ENCODE measurements at places on chromosomes 1 and 21. TPM values are rescaled to one million over a fixed set of nuclear protein-coding genes. Genes with fewer than 3 reads are reported as not detected.

Gene IL22RA1
- 0.31 TPM for total RNA-seq

Gene SPRR2G
- not detected for total RNA-seq

Gene LRRC52
- not detected for total RNA-seq

Gene VPS26C
- 53.0 TPM for total RNA-seq

Gene UBE2U
- 1.2 TPM for total RNA-seq

Gene TEX38
- not detected for total RNA-seq

Gene ADGRL2
- 58.7 TPM for total RNA-seq

Gene PPM1J
- total RNA-seq = 7.1 TPM

Gene SPRR5
- total RNA-seq = not detected

Gene OR2L2
- total RNA-seq = not detected

Gene VHLL
- total RNA-seq = not detected

Gene KLF17
- not detected for total RNA-seq

Gene CYYR1
- total RNA-seq = 14.2 TPM

Gene LSM10
- total RNA-seq = 42.4 TPM

Gene MXRA8
- total RNA-seq = 7.2 TPM
